Stimulated activated CD8-positive, alpha-beta memory T cell treated with anti-CD3 and anti-CD28 coated beads, Interleukin-4, amount 100 ng/mL, for 24 hours (primary cell): ENCODE measurements at places on chromosomes 7 and 10.

- no peak for DNase-seq
Observed at GRCh38 chr10:12703126-12703525, 298.4 kb downstream of the CCDC3 start.

DNA sequence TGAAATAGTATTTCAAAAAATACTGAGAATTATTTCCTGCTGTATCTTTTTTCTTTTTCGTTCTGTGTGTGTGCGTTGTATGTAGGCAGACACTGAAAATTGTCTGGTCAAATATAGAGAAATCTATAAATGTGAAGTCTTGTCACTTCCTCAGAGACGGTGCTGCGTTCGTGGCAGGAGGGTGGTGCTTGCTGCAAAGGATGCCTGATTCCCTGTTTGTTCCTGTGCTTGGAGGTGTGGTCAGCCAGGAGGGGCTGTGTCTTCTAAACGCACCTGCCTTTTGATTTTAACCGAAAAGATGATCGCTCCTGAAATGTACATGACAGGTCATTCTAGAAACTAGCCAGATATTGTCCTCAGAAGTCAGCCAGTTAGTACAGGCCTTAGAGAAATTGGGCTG lies 32.5 kb upstream of the PRKAR1B start:
- DNase-seq = no peak

GRCh38 chr10:131858118-131858515 lies 42.7 kb upstream of the PPP2R2D start:
- DNase-seq = no peak

DNA sequence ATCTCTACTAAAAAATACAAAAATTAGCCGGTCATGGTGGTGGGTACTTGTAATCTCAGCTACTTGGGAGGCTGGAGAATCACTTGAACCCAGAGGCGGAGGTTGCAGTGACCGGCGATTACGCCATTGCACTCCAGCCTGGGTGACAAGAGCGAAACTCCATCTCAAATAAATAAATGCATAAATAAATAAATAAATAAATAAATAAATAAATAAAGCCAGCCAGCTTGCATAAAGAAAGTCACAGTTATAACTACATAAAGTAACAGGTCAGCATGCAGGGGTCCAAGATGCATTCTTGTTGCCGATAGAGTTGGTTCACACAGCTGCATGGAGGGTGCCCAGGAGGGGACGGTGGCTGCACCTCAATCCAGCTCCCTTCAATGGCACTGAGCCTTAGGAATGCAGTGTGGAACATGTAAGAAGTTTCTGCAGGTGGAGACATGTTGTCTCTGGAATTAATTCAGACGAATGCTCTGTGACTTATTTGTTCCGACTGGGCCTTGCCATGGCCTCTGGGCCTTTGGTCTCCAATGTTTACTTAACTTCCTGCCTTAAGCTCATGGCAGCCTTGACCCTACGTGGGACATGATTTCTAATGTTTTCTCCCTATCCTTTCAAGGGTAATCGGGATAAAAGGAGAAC lies 159.6 kb upstream of the PRKCQ start:
- DNase-seq = no peak

- no peak for DNase-seq
Observed at GRCh38 chr10:128568990-128569945, 443.0 kb upstream of the MKI67 start.

- no peak for DNase-seq
Observed at GRCh38 chr10:4399556-4399955, 426.5 kb upstream of the AKR1E2 start.

- no peak for DNase-seq
Observed at GRCh38 chr10:91208642-91209041, 11.8 kb upstream of the PCGF5 start.

DNA sequence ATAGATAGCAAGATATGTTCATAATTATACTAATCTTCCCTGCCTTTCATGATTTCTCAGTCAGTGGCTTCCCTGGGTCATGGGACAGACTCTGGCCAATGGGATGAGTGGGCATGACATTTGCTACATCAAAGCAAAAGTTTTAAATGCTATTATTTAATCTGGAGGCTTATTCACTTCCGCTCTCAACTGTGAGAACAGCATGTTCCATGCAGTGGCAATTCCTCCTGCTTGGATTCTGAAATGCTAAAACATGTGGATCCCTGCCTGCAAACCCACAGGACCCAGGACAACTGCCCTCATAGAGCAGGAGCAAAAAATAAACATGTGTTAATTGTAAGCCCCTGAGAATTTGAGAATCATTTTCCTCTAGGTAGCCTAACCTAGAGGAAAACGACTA lies 1412.4 kb upstream of the CELF2 start:
- DNase-seq = no peak

- no peak for DNase-seq
Observed at GRCh38 chr10:31390804-31391203, 71.8 kb downstream of the ZEB1 start.

DNA sequence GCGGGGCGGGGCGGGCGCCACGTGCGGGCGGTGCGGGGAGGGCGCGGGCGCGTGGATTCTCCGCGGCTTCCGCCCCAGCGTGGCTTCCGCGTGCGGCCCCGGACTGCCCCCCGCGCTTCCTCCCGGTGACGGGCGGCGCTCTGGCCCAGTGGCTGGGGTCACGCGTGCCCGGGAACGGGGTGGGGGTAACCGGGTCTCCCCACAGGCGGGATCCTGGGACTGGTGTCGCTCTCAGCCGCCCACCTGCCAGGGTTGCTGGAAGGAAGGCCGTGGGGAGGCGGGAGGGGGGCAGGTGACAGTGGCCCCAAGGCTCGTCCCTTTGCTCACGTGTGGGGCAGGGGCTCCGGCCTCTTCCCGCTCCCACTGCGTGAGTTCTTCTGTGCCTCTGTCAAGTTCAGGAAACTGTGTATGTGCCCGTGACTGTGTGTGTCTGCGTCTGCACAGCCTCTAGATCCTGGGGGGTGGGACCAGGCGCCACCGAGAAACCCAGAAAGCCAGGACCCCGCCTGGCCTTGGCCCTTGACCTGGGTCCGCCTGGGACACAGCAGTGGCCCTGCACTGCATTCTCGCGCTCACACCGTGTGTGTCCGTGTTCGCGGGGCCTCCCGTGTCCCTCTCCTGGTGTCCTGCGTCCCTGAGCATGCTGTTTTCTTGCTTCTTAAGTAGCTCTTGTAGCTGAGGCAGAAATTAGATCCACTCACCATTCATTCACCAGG lies 919 bp downstream of the MAFK start:
- no peak for DNase-seq

DNA sequence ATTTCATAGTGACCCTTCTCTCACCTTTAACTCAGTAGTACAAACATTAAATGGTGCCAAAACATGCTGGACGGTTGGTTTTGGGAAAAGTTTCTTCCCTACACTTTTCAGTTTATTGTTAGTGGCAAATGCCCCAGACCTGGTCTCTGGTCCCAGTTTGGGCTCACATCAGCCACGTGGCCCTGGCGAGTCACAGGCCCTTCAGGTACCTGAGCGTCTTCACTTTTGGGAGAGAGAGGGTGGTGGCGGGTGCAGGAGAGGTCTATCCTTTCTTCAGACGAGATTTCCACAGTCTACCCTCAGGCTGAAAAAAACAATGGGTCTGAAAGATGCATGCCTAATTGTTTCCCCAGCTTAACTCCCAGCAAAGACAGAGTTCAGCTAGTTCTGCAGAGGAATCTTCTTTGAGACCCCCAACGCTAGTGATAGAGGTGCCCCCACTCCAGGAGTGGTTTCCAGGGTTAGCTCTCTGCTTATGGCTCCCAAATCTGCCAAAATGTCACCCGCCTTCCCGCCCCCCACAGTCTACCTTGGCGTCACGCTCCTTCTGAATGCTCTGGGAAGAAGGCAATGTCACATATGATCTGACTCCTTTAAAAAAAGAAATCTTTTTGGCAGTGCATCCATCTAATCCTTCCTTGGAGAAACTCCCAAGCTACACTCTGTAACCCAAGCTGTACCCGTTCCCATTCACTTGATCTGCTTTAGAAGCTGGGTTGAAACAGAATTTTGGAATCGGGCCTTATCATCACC lies 384.8 kb upstream of the FOXK1 start:
- DNase-seq = no peak

- DNase-seq = no peak
Observed at GRCh38 chr7:77893813-77894212, 95.2 kb downstream of the PHTF2 start.

- no peak for DNase-seq
Observed at GRCh38 chr7:95469187-95469586, 16.6 kb upstream of the ASB4 start.
